Tracheal epithelial cell (primary cell): ENCODE measurements at places on chromosomes 2 and 18. TPM values are rescaled to one million over a fixed set of nuclear protein-coding genes. Genes with fewer than 3 reads are reported as not detected.

The GATA6 gene
- 2.9 and 5.1 TPM in 2 replicates for total RNA-seq

The ANKRD30B gene
- not detected in 2 replicates for total RNA-seq

The CUL3 gene
- 49.9 and 61.6 TPM in 2 replicates for total RNA-seq

The KCNS3 gene
- total RNA-seq, result 3.0 and 20.2 TPM in 2 replicates

The CAPN14 gene
- total RNA-seq, result 2.2 and 6.8 TPM in 2 replicates

The NEU4 gene
- total RNA-seq, result not detected in 2 replicates

The RAD51AP2 gene
- 0.21 and 0.24 TPM in 2 replicates for total RNA-seq

The VIT gene
- not detected in 2 replicates for total RNA-seq

The TNFAIP6 gene
- total RNA-seq, result under 0.01 and 6.0 TPM in 2 replicates

The HMSD gene
- under 0.01 TPM in 1 of 2 replicates, not detected in the other for total RNA-seq

The PELI1 gene
- total RNA-seq, result 31.3 and 50.1 TPM in 2 replicates

The ACVR1C gene
- total RNA-seq, result 0.64 and 0.72 TPM in 2 replicates

The TGFA gene
- 99.1 and 248 TPM in 2 replicates for total RNA-seq

The ANKMY1 gene
- 3.6 and 12.8 TPM in 2 replicates for total RNA-seq

The GKN1 gene
- not detected in 2 replicates for total RNA-seq

The MAP3K19 gene
- under 0.01 TPM in 1 of 2 replicates, not detected in the other for total RNA-seq

The GPR75 gene
- 0.96 and 1.1 TPM in 2 replicates for total RNA-seq

The SERPINB10 gene
- total RNA-seq, result 1.3 and 4.8 TPM in 2 replicates

The C2orf78 gene
- not detected in 2 replicates for total RNA-seq

The SFXN5 gene
- total RNA-seq, result 7.5 and 8.7 TPM in 2 replicates

The ERLEC1 gene
- 125 and 131 TPM in 2 replicates for total RNA-seq
